ENCODE measurements at places on chromosomes 11 and 22.

DNA sequence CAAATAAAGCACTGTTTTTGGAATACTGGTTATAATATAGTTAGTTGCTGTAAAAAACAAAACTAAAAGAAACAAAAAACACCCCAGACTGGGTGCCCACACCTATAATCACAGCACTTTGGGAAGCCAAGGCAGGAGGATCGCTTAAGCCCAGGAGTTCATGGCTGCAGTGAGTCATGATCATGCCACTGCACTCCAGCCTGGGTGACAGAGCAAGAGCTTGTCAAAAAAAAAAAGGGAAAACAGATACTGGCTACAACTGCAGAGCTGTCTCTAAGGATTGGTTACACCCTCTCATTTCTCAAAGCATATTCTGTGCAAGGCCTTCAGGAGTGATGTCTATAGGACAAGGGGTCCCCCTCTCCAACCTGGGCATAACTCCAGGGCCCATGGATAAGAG, 14.6 kb upstream of the STK33 start:
- no peak for DNase-seq

- no peak for DNase-seq
Observed at GRCh38 chr11:98183034-98183433, 837.7 kb upstream of the CNTN5 start.

DNA sequence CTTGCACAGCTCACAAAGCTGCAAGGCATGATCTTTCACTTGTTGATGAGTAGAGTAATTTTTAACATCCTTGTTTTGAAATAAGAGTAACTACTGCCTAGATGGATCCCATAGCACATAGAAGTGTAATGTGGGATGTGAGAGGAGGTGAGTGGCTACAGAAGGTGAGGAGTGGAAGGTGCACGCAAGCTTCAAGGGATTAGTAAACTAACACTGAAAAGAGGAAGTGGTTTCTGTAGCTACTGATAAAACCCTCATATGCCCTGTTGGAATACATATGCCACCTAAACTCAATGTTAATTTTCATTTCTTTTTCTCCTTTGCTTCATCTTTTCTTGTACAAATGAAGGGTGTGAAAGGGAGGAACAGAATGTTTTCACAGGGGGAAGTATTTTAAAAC, 22.0 kb upstream of the CTSC start:
- no peak for DNase-seq

DNA sequence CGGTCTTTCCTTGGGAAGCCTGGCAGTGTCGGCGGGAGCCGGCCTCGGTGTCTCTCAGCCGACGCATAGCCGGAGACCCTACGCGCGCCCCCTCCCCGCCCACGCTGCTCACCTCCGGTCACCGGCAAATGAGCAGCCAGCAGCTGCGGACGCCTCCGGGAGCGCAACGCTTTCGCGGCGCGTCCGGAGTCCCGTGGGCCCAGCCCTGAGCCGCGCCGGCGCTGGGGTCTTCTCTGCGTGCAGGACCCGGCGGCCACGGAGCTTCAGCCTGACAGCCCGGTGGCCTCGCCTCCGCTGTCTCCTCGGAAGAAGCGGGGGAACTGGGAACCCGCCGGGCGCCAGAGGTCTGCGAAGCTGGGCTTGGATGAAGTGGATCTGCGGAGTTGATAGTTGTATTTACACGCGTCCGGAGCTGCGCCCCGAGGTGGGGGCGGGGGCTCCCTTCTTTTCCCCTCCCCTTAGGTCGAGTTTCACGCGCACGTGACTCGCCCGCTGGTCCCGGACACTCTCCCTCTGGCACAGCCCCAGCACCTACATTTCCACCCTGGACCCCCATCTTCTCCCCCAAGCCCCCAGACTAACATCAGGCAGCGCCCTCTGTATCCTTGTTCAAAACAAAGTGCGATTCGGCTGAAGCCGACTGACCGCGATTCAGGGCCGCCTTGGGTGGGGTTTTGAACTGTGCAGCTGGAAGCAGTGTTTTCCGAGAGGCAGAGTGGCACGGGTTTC, at the start of gene SLC43A1:
Gene SLC43A1, minus strand, starts transcription at position 371 of the 729 bp plus-strand sequence. CDS start 1,591 bp downstream, outside the sequence.
- peak; percentile 78 for DNase-seq

Measured in liver (tissue), 10 donors.